ENCODE measurements at places on chromosomes 11 and 22.

GRCh38 chr11:124798991-124799347 lies 1.2 kb downstream of the MSANTD2 start:
- DNase-seq, result no peak

GRCh38 chr22:39409516-39410029 lies 10.0 kb downstream of the TAB1 start:
- DNase-seq, result no peak

- DNase-seq, result no peak
Measured at GRCh38 chr11:65595543-65596281, at the start of gene KCNK7. TSS of gene KCNK7 (minus strand) at chr11:65595800. CDS start at chr11:65595772, 28 bp downstream.

GRCh38 chr11:104191124-104191523 lies 27.2 kb upstream of the PDGFD start:
- DNase-seq, result no peak

DNA sequence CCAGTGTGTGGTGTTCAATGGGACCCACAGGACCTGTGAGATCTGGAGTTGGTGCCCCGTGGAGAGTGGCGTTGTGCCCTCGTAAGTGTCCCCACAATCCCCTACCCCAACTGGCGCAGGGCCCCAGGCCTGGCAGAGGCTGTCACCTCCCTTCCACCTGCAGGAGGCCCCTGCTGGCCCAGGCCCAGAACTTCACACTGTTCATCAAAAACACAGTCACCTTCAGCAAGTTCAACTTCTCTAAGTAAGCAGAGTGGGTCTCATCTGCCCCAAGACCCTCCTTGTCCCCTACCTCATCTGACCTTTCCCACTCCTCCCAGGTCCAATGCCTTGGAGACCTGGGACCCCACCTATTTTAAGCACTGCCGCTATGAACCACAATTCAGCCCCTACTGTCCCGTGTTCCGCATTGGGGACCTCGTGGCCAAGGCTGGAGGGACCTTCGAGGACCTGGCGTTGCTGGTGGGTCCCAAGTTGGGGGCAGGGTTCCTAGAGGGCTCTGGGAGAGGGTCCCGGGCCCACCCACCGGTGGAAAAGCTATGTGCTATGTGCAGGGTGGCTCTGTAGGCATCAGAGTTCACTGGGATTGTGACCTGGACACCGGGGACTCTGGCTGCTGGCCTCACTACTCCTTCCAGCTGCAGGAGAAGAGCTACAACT lies 8.1 kb downstream of the P2RX6 start:
- no peak for DNase-seq

- DNase-seq, result no peak
Measured at GRCh38 chr22:17375914-17376614, 6.8 kb downstream of the CECR2 start.

- no peak for DNase-seq
Measured at GRCh38 chr11:95144313-95145235, 54.9 kb downstream of the ENDOD1 start.

DNA sequence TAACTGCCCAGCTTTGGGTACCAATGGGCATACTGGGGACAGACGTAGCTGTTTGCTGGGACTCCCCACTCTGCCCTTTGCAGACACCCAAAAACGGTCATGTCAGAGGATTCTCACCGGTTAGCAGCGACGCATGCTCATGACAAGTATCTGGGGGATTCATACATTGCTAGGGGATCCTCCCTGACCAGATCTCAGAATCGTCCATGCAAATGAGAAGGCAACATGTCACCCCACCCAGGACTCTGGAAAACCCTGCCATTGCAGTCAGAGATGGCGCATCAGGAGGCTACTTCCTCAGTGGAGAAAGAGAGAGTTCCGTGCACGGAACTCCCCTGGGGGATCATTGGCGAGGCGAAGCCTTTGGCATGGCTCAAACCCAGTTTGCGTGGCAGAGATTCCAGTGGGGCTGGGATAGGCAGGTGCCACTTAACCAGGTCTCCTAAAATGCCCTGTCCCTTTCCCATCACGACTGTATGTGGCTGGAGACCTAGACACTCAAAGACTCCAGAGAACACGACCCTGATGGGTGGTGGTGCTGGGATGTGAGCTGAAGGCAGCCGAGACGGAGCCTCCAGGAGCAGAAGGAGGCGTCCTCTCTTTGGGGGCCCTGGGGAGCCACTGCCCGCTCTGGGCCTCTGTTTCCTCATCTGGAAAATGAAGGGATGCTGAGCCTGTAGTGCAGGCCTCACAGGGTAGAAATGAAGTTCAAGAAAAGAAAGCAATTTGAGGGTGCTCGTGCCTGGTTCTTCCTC lies 4.9 kb downstream of the RGL4 start:
- no peak for DNase-seq

DNA sequence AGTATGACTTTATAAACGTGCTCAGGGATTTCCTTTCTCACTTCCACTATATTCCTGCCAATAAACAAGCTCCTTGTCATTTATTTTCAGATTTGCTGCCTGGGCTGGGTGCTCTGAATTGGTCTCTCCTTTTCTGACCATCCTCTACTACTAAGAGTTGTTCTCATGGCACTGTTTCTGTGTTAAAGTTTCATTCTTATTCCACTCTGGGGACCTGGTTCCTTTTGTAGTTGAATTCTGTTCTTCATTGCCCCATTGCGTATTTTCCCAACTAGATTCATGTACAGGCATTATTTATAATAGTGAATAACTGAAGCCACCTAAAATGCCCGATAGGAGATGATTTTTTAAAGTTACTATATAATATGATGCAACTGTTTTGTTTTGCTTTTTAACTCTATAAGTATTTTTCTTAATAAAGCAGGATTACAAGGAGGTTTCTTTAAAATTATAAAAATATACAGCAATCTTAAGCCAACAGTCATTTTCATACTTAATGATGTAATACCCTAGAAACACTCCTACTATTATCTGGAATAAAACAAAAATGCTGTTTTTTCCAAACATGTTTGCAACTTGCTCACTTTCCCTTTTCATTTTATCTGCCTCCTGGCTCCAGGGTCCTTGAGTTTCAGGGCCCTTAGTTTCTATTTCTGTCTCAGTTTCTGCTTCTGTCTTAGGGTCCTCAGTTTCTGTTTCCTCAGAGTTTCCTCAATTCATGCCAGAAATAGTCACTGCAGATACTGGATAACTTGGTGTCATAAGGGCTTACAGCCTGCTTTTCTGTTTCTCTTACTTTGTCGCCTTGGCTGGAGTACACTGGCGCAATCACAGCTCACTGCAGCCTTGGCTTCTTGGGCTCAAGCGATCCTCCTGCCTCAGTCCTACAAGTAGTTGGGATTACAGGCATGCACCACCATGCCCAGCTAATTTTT lies 9.8 kb upstream of the FUT4 start:
- DNase-seq, result no peak

- DNase-seq, result no peak
Measured at GRCh38 chr11:97888641-97889040, 1132.1 kb upstream of the CNTN5 start.

DNA sequence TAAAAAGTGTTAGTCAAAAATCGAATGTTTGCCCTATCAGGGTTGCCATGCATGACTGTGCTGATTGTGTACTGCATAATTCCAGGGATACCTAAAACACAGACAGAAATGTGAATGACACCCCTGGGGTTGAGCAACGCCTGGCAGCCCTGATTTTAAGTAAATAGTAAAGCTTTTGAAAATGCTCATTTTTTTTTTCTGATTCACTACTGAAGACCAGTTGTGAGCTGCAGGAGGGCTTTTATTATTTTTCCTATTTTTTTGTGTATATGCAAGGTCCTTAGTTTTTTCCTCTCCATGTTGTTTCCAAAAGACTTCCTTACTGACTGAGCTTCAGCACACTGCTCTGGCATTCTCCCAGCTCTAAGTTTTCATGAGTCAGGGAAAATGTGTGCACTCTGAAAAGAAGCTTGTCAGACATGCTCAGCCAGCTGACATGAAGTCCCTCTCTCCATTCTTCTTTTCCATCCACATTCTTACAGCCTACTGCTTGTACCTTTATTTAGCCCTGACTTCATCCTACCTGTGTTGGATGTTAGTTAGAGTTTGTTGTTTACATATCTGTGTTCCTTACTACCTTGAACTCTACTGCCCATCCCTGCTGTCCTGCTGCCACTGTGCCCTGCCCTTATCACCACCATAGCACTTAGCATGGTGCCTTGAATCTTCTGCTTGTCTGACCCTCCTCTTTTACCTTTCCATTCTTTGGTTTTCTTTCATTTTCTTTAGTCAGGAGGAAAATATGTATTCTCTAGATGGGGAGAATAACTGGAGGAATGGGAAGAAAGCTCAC lies 79.5 kb downstream of the HORMAD2 start:
- DNase-seq, result no peak

- no peak for DNase-seq
Measured at GRCh38 chr11:77193911-77194830, 66.1 kb downstream of the MYO7A start.

- no peak for DNase-seq
Measured at GRCh38 chr22:48340727-48341709, 1486.7 kb downstream of the BRD1 start.

DNA sequence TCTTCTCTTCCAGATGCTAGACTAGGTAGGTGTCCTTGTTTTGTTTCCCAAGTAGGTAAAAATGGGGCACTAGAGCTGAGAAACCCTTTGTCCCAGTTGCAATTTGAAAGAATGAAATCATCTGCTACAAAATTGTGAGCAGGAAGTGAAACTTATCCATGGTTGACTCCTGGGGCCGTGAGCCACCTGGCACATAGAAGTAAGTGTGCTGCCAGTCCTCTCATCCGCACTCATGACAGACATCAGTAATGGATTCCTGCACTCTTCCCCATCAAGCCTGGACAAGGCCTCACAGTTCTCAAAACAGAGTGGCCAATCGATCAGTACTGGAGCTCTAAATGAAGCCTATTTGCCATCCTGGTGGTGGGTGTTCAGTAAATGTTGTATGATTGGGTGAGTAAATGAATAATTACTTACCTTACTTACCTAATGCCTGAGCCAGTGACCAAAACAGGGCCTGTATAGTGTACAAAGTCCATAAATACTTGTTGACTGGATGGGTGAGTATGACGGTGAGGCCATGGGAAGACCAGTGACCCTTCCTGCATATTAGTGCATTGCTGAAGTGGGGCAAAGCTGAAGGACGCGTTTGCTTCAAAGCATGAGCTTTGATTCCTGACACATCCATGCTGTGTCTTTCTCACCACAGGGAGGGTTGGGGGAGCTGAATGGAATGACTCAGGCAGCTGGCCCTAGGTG lies 68.9 kb upstream of the HEPHL1 start:
- DNase-seq, result no peak
